Right cardiac atrium (tissue), 5 donors: ENCODE measurements at places on chromosomes 5 and 9. TPM values are rescaled to one million over a fixed set of nuclear protein-coding genes. Genes with fewer than 3 reads are reported as not detected.

RELL2 gene
- 1.2 TPM for total RNA-seq

DNA sequence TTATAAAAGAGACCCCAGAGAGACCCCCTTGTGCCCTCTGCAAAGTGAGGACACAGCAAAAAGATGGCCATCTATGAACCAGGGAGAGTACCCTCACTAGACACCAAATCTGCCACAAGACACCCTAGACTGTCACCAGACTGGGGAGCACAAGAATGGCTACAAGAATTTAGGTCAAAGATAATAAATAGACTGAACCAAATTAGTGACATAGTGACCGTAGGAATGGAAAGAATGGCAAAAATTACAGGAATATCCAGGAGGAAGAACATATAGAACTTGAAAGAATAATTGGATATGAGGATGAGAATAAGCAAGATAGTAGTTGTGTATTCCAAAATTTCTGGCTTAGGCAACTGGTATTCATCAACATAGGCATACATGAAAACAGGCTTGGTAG is 235.0 kb downstream of the NNT start:
- no peak for DNase-seq

KLHL3 gene
- 57.7 TPM for total RNA-seq

GRCh38 chr9:131112374-131113154 is 12.8 kb upstream of the NUP214 start:
- no peak for DNase-seq

- DNase-seq: no peak
Measured at GRCh38 chr5:167525004-167525403, 766.4 kb upstream of the WWC1 start.

GRCh38 chr5:142820447-142820846 is 50.3 kb downstream of the ARHGAP26 start:
- DNase-seq: no peak

SPATA31C1 gene
- not detected for total RNA-seq

GRCh38 chr9:86285261-86285660 is 2.9 kb upstream of the ISCA1 start:
- no peak for DNase-seq

DNA sequence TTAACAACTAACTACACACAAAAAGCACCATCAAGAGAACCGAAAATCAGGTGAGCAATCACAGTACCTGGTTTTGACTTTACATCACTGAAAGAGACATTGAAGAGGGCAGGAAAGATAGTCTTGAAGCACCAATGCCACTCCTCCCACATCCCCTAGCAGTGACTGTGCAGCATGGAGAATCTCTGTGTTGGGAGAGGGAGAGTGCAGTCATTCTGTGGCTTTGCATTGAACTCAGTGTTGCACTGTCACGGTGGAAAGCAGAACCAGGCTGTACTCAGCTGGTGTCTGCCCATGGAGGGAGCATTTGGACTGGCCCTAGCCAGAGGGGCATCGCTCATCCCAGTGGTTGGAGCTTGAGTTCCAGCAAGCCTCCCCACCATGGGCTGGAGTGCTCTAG is 40.4 kb downstream of the C5 start:
- no peak for DNase-seq

- no peak for DNase-seq
Measured at GRCh38 chr5:87432460-87432859, 19.7 kb upstream of the CCNH start.

GRCh38 chr5:157956271-157956885 is 97.4 kb upstream of the CLINT1 start:
- DNase-seq: no peak

DNA sequence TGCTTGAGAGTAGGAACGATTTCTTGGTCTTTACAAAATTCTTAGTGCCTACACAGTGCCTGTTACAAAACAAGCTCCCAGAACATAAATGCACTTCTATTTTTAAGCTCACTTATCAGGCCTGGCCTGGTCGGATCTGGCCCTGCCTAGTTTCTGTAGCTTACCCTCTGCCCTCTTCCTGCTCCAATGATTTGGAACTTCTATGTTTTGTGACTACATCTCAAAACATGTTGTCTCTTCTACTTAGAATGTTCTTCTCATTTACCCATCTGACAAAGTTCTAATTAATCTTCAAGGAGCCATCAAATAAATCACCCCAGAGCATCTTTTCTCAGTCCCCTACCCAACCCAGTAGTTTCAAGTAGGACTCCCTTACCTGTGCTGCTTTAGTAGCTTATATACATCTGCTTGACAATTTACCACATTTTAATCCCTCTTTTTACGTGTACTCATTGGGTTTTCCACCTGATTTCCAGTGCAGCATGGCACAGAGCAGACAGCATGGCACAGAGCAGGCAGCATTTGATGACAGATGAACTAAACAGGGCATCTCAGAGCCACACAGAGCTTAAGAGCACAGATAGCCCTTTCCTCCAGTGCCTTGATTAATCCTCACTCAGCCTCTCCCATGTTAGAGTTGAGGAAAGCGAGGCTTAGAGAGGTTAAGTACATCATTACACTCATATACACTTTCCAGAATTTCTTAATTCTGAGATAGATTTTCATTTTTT is 171.9 kb downstream of the MAPKAP1 start:
- no peak for DNase-seq

DNA sequence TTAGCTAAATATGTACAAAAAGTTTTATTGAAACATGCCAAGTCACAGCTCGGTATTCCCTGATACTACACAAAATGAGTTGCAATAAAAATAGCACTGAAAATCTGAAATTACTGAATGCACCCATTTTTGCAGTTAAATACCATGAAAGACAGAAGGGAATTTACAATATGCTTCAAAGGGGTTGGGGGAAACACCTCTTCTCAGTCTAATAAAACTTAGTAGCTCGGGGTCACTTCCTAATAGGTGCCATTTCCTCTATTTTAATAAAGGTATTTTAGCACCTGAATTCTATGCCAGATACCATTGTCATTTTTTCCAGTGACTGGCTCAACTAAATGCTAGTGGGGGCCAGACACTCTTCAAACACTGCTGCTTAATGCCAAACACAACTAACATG is 204.1 kb upstream of the MEF2C start:
- DNase-seq: no peak

DNA sequence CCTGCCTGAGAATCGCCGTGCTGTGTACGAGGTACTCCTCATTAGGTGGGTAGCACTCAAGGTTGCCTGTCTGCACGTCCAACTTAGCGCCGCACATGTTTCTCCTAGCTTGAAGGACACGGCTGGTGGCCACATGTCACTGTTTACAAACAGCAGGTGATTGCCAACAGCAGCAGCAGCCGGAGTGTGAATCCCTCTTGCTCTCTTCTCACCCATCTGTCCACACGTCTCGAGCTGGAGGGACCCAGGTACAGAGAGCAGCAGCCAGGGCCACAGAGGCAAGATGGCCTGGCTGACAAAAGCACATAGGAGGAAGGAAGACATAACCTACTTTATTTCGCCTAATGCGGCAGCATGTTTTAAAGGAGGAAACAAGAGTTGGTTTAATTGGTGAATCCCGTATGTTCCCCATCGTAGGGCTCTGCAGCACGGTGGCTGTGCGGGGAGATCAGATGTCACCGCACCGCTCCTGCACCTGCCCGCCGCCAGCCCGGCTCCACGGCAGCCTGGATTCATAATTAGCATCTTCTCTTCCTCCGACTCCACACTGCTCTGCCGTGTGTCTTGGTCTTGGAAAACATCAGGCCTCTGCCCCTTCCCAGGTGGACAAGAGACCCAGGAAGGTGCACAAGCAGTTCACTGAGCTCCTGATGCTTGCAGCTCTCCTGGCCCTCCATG is 201.6 kb upstream of the IRX1 start:
- DNase-seq: no peak

DNA sequence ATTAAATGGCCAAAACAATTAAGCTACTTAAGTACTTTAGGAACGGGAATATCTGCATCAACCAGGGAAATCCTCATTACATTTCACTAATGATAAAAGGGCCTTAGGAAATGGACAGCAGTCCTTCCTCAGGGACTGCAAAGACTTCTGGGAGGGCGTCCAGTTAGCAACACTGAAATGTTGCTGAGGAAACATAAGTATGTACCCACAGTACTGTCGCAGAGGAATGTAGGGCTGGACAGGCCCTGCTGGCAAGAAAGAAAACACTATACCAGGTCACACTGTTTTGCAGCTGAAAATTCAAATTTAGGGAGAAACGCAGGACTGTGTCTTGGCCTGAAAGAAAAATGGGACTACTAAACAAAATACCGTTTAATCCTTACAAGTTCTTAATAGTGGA is 1.3 kb downstream of the C5orf15 start:
- no peak for DNase-seq

- no peak for DNase-seq
Measured at GRCh38 chr5:166430491-166431319, 1860.7 kb upstream of the WWC1 start.

- DNase-seq: peak; percentile 61
Measured at GRCh38 chr9:111566234-111566633, 33.2 kb downstream of the PTGR1 start.

- DNase-seq: no peak
Measured at GRCh38 chr5:37712750-37713149, 127.1 kb downstream of the GDNF start.

FOXD4L6 gene
- not detected for total RNA-seq

GRCh38 chr5:9035346-9035745 is 510.5 kb downstream of the SEMA5A start:
- no peak for DNase-seq

DNA sequence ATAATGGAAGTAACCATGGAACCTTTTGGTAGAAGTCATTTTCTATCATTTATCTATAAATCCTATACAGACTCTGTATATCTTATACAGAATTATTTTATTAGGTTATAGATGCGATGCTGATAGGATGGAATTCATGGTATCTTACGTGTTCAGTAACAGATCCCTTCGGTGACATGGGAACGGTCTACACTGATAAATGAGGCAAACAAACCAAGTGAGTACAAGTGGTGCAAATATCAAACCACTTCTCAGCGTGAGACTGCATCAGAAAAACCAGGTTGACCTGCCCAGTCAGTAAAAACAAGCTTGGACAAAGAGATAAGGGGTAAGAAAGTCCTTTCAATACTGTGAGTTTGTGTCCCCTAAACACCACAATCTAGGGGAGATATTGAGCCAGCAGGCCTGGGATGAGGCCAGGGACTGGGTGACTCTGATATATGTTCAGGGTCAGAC is 215.5 kb downstream of the GAPVD1 start:
- DNase-seq: no peak

ADGRD2 gene
- total RNA-seq: not detected

DNA sequence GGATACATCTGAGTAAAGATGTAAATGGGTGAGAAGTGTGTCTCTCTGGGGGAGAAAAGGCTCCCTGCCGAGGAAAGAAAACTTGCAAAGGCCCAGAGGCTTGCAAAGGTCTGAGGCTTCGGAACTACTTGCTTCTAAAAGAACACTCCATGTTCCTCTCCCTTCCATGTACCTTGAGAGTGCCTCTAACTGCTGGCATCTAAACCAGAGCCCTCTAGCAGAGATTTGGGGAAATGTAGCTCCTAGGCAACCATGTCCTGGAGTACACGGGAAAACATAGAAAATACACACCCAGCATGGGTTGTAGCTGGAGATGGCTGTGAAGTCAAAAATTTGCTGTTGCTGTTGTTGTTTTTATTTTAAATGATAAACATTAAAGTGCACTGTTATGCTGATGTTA is 151.6 kb downstream of the SYK start:
- no peak for DNase-seq

MTX3 gene
- 10.4 TPM for total RNA-seq

GRCh38 chr9:116998305-116998704 is 311.2 kb downstream of the TRIM32 start:
- DNase-seq: no peak

- peak; percentile 46 for DNase-seq
Measured at GRCh38 chr5:168736281-168736831, 157.2 kb upstream of the PANK3 start.

TRAF1 gene
- total RNA-seq: 4.1 TPM

- no peak for DNase-seq
Measured at GRCh38 chr9:37343724-37344123, 78.8 kb upstream of the GRHPR start.

- peak; percentile 88 for DNase-seq
Measured at GRCh38 chr9:126719618-126720031, 85.2 kb upstream of the ZBTB43 start.

DNA sequence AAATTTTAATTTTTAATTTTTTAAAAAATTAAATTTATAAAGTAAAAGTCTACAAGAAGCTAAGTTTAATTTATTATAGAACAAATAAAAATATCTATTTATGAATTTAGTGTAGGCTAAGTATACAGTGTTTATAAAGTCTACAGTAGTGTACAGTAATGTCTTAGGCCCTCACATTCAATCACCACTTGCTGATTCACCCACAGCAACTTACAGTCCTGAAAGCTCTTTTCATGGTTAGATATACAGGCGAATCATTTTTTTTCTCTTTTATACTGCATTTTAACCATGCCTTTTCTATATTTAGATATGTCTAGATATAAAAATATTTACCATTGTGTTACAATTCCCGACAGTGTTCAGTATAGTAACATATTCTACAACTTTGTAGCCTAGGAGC is 55.9 kb downstream of the PCSK1 start:
- DNase-seq: no peak

- no peak for DNase-seq
Measured at GRCh38 chr5:168575391-168576372, 3.5 kb downstream of the PANK3 start.

DNA sequence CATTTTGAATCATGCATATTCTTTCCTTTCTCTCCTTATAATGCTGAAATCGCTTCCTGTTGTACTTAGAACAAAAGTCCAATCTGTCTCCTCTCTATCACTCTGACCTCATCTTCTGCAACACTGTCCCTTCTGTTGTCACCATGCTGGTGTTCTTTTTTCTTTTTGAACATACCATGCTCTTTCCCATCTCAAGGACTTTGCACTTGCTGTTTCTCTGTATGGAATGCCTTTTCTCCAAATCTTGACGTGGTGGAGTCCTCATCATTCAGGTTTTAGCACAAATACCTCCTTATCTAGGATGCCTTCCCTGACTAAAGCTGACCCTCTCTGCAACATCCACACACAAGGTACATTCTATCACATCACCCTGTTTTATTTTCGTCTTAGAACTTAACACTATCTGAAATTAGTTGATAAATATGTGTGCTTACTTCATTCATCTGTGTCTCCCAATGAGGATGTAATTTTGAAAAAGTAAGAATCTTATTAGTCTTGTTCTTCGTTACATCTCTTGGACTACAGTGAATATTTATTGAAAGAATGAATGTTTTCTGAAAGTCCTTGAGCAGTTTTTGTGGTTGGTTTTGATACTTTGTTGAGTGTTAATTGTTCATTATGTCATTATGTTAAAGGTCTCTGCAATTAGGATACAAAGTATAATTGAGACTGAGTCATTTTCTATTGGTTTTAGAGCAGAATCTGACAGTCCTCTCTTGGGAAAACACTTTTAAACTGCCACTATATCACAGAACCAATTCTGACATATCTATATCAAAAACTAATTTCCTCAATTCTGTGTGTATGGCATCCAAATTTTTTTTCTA is 145.3 kb upstream of the RASA1 start:
- no peak for DNase-seq

PKD2L2 gene
- total RNA-seq: 0.71 TPM

PTPDC1 gene
- 8.4 TPM for total RNA-seq

- DNase-seq: no peak
Measured at GRCh38 chr5:50401336-50401735, 39.8 kb downstream of the EMB start.
